Hematopoietic multipotent progenitor cell treated with erythropoietin and hydrocortisone succinate and interleukin-3 and kit ligand, for 6 days (in vitro differentiated cells): ENCODE measurements at places on chromosomes 3 and 15.

- DNase-seq: no peak
Observed at GRCh38 chr15:71437919-71438318, 322.6 kb downstream of the THSD4 start.

- no peak for DNase-seq
Observed at GRCh38 chr3:183809270-183809669, 16.1 kb downstream of the MAP6D1 start.

DNA sequence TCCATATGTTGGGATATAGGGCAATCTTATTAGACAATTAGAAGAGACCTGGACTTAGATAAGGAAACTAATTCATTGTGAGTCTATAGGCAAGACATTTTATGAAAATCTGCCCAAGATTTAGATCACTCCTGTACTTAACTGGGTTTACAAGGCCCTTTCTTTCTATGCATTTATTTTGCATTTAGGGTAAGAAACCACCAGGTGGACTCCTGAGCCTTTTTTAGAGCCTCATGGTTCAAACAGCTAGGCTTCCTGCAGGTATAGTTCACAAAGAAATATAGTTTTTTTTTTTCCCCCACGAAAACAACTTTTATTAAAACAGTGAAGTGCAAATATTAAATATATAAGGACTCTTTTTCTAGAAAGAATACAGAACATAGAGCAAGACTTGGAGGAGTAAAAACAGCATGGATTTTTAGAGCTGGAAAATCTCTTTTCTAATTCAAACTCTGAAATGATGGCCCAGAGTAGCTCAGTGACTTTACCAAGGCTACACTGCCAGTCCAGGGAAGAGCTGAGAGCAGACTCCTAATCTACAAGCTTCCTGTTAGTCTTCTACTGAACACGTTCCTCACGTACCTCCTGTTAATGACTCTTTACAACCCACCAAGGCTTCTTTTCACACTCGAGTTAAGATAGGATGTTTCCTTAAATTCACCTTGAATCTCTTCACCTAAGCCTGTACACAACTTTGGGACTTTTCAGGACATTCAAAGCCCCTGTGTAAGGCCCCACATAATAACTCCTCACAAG, 400.9 kb upstream of the ATP11B start:
- DNase-seq: peak; percentile 2

DNA sequence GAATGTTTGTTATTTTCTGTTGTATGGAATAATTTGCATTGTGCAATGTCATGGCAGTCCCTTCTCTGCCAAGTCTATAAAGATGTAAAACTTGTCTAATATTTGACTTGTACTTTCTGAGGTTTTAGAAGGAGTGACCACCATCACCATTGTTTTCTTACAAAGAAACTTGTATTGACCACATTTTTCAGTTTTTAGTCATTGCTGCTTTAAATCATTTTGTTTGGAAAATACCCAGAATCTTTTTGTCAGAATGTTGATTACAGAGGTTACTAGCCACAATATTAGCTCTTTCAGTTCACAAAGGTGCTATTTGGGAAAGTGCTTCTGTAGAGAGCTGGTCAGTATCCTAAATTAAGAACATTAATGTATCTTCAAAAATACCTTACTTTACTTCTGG, 532.4 kb upstream of the GBE1 start:
- no peak for DNase-seq

GRCh38 chr15:62075595-62076277, 9.0 kb downstream of the C2CD4A start:
- no peak for DNase-seq

DNA sequence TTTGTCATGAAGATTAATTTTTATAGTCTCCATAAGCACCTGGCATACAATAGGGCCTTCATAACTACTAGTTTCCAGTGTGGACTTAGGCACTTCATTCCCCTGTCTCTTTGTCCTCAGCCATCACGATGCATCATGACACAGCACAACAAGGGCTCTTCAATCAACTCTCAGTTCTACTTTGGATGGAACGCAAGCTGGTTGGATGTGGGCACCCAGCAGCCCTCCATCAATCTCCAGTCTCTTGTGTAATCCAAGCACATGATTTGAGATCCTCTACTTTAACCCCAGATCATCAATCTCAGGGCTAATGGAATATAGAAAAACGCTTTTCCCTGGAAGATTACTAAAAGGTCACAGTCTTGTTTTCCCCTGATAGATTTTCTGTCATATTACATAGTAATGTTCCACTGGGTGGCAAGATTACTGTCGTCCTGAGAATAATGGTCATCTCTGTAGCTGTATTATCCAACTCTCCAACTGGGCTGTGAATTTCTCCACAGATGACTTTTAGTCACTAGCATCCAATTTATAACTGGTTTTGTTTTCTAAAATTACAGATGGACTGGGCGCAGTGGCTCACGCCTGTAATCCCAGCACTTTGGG, 22.9 kb upstream of the CHRNA7 start:
- DNase-seq: no peak

GRCh38 chr3:68973639-68974038, 39.8 kb downstream of the EOGT start:
- no peak for DNase-seq

GRCh38 chr15:70761931-70762468, 1.4 kb downstream of the UACA start:
- DNase-seq: no peak

- no peak for DNase-seq
Observed at GRCh38 chr15:29557171-29557570, 265.1 kb downstream of the TJP1 start.

GRCh38 chr3:189756582-189757078, 125.4 kb downstream of the TP63 start:
- DNase-seq: no peak

DNA sequence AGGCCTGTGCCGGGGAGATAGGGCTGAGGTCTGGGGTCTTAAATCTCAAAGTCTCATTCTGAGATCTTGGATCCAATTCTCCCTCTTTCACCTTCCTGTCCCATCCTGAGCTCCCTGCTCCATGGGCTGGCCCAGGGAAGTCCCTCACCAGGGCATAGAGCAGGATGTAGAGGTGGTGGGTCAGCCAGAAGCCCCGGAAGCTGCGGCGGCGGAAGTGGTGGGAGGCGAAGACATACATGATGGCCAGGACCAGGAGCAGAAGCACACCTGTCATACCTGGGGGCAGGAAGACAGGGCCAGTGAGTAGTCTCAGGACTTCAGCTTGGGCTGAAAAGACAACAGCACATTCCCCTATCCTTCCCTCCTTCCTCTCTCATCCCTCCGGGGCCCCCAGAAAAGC, 16.5 kb downstream of the DUOX2 start:
- DNase-seq: no peak

- no peak for DNase-seq
Observed at GRCh38 chr15:51561271-51561670, 61.3 kb downstream of the DMXL2 start.

GRCh38 chr3:161295325-161295724, 74.2 kb downstream of the NMD3 start:
- DNase-seq: no peak

- peak; percentile 10 for DNase-seq
Observed at GRCh38 chr3:178084938-178085816, 451.1 kb upstream of the KCNMB2 start.

GRCh38 chr3:177787279-177788041, 590.2 kb upstream of the TBL1XR1 start:
- no peak for DNase-seq

DNA sequence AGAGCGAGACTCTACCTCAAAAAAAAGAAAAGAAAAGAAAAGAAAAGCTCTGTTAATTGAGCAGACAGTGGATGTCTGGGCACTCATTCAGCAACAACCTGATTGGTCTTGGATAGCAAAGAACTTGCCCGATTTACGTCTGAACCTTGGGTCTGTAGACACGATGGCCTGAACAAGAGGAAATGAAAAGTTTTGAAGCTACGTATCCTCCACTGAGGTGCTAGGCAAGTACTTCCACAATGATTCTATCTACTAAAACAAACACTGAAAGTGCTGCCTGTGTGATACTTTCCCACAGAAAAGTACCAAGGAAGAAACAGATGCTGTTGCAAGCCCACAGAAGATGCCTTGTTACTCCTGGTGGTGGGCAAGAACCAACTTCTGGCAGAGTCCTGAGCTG, 21.8 kb upstream of the MUSTN1 start:
- no peak for DNase-seq

GRCh38 chr3:161852744-161853143, 356.1 kb downstream of the OTOL1 start:
- DNase-seq: no peak

GRCh38 chr3:72232331-72232730, 447.4 kb upstream of the PROK2 start:
- DNase-seq: no peak

- peak; percentile 5 for DNase-seq
Observed at GRCh38 chr3:23671851-23672589, 133.7 kb upstream of the UBE2E1 start.

GRCh38 chr3:135453326-135453725, 512.2 kb upstream of the PPP2R3A start:
- no peak for DNase-seq

DNA sequence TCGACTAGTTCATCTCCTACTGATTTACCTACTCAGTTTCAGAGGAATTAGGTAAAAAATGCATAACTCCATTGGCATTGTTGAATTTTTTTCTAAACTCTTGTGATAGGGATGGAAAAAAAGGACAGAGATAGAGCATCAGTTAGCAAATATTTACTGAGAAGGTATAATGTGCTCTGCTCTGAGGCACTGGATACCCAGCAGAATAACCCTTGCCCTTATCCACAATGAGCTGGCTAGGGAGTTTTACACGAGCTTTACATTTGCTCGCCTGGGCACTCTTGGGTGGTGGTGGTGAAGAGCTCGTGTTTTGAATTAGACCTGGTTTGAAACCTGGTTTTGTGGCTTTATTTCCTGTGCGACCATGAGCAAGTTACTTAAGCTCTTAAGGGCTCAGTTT, 149.6 kb downstream of the RORA start:
- DNase-seq: no peak
